ENCODE measurements at places on chromosomes 16 and 17.

GRCh38 chr17:6061290-6061689 lies 8.9 kb upstream of the WSCD1 start:
- no peak for DNase-seq

DNA sequence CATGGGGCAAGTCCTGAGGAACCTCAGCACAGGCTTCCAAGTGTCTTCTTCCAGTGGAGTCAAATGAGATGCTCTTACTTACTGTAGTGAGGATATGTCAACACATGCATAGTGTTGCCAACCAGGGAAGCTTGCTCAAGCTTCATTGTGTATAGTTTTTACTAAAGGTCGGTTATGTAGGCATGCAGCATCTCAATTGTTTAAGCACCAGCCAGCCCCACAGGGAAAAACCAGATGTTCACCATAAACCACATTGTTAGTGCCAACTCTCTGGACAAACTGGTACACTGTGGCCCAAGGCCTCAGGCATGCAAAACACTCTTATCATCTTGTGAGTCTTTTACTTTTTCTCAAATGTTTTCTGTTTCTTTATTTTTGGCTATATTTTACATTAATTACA lies 152.1 kb downstream of the PHKB start:
- no peak for DNase-seq

GRCh38 chr17:7548585-7549400 lies at the start of gene TNFSF12:
Gene TNFSF12 (plus strand): TSS chr17:7549058. CDS start chr17:7549154, 96 bp downstream.
- DNase-seq, result no peak

- DNase-seq, result no peak
Measured at GRCh38 chr17:27578718-27579085, 52.3 kb upstream of the LGALS9 start.

GRCh38 chr17:73132085-73132492 lies 32.7 kb upstream of the SSTR2 start:
- no peak for DNase-seq

DNA sequence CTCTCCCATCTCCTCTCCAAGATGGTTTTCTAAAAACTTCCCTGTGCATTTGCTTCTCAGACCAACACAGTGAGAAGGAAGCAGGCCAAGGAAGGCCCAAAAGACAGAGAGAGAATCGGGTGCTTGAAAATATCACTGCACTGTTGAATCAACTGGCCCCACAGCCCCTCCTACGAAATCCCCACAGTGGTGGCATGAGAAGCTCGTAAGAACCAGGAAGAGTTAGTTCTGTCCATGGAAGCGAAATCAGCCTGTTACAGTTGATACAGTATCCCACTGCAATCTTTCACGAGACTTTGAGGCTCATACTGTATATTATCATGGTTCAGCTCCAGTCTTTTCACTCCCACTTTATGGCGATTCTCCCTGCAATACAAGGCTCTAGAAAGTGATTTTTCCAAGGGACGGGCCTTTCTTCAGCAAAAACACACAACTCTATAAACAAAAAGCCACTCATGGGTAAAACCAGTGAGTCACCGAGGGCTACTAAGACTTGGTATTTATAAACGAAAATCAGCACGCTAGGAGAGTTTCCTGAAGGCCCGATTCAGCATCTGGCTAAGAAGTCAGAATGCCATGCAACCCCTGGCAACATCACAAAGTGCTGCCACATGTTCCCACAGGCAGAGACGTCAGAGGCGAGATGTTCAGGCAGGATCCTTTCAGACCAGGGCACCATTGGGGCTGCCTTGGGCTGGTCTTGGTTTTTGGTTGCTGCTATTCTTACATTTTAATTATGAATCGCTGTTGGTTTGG lies 185.7 kb downstream of the IRX5 start:
- no peak for DNase-seq

- no peak for DNase-seq
Measured at GRCh38 chr16:81873206-81873605, 94.1 kb downstream of the PLCG2 start.

DNA sequence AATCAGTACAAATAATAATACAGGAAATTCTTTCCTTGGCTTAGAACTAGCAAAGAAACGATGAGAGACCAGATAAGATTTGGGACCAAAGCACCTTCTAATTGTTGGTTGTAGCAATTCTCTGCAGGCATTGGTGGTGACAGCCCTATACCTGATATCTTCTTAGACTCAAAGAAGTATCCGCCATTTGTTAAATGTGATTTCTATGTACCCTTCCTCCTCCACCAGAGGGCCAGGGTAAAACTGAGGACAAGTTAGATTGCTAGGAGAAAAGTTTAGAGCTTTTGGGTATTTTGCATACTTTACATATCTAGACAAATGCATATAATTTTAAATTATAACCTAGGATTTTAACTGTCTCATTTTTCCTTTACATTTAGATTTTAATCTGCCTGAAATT lies 304.3 kb downstream of the HS3ST4 start:
- no peak for DNase-seq

DNA sequence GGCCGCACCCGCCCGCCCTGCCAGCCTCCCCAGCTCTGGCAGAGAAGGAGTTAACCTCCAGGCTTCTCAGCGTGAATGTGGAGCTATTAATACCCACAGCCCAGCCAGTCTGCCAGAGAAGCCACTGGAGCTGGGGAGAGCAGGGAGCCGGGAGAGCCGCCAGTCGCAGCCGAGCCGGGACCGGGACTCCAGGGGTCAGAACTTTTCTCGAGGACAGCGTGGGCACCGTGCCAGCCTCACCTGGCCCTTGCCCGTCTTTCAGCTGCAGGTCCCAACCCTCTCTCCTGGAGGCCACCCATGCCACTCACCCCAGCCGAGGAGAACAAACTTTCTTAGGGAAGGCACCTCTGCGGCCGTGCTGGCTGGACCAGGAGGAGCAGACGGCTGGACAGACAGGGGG lies 33.8 kb upstream of the SBK1 start:
- DNase-seq, result no peak

GRCh38 chr16:9602189-9602588 lies 510.7 kb downstream of the HAPSTR1 start:
- no peak for DNase-seq

Data from SW 1271 (cell line).